ENCODE measurements at places on chromosomes 16 and 17.
A peak's percentile ranks its signal among the peaks of the same experiment; 100 is the strongest.

DNA sequence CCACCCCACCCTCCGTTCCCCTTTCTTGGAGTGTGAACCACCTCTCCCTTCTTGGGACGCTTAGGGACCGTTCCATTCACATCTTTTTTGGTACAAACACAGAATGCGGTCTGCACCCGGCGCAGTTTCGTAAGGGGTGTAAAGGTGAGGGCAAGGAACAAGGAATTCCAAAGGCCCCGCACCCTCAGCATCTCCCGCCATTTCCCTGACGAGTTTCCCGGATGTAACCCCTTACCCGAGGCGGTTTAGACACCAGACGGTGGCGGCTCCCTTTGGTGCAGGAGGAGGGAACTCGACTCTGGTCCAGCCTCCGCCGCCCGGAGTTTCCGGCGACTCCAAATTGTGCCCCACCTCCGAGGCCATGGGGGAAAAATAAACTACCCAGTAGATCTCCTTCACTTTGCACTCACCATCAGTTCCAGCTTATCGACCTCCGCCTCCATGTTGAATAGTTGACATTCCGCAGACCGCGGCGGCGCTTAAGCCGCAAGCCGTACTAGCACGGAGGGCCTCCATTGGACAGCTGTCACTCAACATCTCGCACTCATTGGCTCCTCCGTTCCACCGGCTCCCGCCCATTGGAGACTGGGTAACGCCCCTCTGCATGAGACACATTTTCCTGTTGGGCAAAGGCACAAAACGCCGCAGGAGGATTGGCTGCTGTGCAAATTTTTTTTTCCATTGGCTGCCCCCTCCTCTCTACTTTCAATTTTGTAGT is at the start of gene SKA2:
SKA2 (minus strand) TSS at position 466 of the 718 bp plus-strand sequence; CDS start at position 443, 23 bp downstream.
- peak; percentile 100 for DNase-seq

DNA sequence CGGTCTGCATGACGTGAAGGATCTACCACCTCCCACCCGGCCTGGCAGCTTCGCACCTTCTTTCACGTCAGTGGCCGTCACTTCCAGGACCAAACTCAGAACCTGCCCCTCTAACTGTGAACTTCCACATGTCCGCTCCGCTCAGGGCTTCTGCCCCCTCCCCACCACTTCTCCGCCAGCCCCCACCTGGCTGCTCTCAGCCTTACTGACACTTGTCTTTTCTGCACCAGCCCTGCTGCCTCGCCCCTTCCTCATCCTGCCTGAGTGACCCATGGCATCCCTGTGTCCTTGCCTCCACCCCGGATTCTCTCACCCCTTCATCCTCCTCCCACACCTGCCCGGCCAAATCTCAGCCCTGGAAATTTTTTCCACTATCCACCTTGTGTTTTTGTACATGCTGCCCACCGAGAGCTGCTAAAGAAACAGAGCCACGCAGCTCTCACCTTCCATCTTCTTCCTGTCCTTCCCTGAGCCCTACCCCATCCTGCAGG is 14.2 kb downstream of the PIMREG start:
- no peak for DNase-seq

GRCh38 chr16:16118337-16118736 is 105.0 kb downstream of the ABCC6 start:
- DNase-seq, result no peak

DNA sequence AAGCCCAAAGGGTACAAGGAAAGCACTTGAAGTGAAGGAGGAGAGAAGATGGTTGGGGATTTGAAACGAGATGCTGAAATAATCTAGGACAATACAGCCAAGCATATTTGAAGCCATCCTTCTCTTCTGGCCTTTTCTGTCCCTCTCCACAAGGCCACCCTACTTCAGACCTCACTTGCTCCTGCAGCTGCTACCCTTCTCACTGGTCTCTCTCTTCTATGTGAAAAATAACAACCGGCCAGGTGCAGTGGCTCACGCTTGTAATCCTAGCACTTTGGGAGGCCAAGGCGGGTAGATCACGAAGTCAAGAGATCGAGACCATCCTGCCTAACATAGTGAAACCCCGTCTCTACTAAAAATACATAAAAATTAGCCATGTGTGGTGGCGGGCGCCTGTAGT is 33.2 kb upstream of the HAPSTR1 start:
- DNase-seq, result no peak

DNA sequence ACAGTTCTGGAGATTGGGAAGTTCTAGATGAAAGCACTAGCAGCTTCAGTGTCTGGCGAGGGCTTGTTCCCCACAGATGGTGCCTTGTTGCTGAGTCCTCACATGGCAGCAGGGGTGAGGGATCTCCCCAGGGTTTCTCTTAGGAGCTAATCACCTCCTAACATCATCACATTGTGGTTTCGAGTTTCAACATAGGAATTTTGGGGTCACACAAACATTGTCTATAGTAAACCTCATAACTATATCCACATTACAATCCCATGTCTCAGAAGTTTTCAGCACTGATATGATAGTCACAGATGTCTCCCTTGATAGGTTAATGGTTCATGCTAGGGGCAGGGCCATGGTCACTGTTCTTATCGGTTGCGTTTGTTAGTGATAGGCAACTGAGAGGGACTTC is 13.8 kb downstream of the CLUAP1 start:
- DNase-seq, result no peak
